ENCODE measurements at places on chromosomes 16 and 17.

DNA sequence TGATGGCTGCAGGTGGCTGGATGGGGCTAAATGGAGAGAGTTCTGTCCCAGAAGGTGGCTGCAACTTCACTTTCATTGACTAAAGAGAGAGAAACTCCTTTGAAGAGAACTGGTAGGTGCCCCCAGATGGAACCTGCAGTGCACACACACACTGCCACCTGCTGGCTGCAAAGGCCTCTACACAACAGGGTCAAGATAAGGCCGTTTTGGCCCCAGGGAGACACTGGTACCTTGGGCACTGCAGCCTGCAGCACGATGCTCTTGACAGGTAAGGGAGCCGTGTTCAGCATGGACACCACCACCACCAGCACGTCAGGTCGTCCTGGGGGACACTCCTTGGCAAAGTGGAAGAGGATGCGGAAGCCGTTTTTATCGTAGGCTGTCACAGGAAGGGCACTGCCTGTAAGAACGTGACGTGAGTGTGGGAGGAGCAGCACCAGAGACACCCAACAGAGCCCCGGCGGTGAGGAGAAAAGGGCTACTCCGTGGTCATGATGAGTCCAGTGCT lies 22.7 kb downstream of the GGA3 start:
- DNase-seq = peak; percentile 90

GRCh38 chr17:79169861-79170260 lies 95.2 kb downstream of the ENGASE start:
- no peak for DNase-seq

DNA sequence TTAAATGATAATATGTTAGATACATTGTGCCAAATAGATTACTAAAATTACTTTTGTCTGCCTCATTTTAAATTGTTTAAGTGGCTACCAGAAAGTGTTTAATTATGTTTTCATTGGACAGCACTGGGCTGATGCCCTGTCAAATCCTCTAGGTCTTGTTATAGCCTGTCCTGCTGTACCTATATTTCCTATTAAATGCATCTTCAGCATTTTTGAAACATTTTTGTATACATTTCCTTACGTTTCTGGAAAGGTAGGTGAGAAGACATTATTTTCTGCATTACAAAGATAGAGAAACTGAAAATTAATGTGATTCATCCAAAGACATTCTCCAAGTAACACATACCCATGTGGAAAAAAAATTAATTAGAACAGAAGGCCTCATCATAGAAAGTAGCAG lies 192.2 kb upstream of the HS3ST3A1 start:
- DNase-seq = no peak

DNA sequence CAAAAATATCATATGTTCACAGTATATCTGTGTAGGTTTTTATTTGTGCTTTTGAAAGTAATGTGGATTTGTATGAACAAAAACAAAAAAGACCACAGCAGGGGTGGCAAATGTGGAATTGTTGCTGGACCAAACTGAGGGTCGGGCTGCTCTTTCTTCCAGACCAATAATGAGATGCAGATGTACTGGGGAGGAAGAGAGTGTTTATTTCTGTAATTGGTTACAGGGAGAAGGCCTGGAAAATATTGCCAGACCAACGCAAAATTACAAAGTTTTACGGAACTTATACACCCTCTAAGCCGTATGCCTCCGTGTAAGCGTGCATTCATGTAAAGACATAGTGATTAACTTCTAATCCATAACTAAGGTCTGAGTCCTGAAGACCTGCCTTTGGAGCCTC lies 353.9 kb upstream of the C16orf82 start:
- no peak for DNase-seq

DNA sequence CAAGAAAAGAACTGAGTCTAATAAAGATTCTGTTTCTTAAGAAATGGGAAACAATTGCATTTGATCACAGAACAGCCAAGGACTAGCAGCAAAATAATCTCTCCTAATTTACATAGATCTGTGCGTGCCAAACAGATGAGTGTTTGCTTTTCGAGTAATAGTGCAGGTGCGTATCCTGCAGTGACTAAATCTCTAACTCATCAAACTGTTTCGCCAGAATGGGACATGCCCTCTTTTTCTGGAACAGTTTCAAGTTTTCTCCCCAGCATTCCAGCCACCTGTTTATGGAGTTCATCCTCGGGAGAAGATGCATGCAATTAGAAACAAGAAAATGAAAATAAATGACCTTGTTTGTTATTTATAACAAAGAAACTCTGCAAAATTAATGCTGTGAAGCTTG lies 5.7 kb upstream of the TOX3 start:
- no peak for DNase-seq

- no peak for DNase-seq
Observed at GRCh38 chr17:62706598-62707424, 79.3 kb downstream of the MRC2 start.

GRCh38 chr16:180681-181564 lies 664 bp downstream of the HBQ1 start:
- peak; percentile 91 for DNase-seq

Measured in HuH-7 (cell line).